ENCODE measurements at places on chromosomes 11 and 22. TPM values are rescaled to one million over a fixed set of nuclear protein-coding genes. Genes with fewer than 3 reads are reported as not detected.

DNA sequence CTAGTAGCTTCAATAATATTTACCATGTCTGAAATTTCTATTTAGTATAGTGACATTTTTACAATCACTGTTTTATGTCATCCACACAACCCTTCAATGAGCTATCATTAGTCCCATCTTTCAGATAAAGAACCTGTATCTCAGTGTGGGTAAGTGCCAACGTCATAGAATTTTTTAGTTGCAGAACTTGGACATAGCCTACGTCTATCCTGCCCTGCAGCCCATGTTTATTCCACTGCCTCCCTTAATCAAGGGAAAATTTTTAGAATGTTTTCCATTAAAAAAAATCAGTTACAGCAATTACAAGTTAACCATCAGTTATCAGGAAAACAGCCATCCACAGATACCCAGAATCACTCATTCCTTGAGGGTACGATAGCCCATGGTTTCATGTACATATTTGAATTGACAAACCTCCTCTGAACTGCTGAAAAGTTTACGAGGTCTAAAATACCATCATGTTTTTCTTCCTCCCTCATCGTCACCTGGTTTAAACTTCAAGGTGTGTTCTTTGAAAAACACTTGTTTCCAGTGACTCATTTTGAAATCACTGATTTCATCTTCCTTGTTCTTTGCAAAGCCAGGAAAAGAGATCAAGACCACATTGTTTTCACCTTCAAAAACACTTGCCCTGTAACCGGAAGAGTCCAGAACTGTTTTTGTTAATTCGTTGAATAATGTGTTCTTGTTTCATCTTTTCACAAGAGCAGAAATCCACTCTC, 100.9 kb downstream of the FAM76B start:
- no peak for DNase-seq

- no peak for DNase-seq
Measured at GRCh38 chr22:46362203-46362933, 26.9 kb downstream of the TRMU start.

GRCh38 chr22:42996646-42997365, 18.1 kb downstream of the PACSIN2 start:
- no peak for DNase-seq

GRCh38 chr11:127625402-127625801, 624.8 kb upstream of the KIRREL3 start:
- no peak for DNase-seq

The CPT1B gene
- total RNA-seq, result 36.2 TPM

The DMC1 gene
- 7.1 TPM for total RNA-seq

DNA sequence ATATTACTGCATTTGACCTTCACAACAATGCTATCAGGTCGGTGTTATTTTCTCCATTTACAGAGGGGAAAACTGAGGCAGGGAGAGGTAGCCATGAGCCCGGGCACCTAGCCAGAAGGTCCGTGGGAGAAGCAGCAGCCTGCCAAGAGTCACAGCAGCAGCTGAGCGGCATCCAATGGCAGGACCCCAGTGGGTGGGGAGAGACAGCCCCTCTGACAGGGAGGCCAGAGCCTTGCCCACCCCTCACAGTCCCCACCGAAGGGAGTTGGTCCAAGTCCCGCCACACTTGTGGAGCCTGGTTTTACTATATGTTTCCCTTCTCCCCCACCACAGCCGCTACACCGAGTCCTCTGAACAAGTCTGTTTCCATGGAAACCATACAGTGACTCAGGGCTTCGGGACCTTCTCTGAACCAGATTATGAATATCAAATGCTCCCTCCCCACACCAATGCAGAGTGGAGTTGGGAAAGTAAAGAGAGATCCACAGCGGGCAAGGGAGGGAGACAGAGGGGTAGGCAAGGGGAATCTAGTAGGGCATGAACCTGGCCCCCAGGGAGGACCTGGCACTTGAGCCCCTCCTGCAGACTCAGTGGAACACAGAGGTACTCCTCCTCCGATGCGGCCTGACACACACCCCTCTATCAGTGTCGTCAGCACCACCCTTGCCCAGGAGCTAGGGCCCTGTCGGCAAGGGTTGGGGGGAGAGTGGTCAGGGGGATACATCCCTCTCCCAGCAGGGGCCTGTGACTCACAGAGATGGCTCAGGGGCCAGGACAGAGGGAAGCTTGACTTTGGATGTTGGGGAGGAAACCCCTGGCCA, 2.5 kb downstream of the CHST1 start:
- DNase-seq, result no peak

- DNase-seq, result peak; percentile 44
Measured at GRCh38 chr11:61482513-61482912, 26.0 kb upstream of the LRRC10B start.

The GALNT18 gene
- 5.7 TPM for total RNA-seq

The APOL4 gene
- total RNA-seq, result not detected

GRCh38 chr11:20599221-20600019, at the start of gene SLC6A5:
TSS of gene SLC6A5 (plus strand) at chr11:20599608. CDS start at chr11:20599673, 65 bp downstream.
- DNase-seq, result peak; percentile 49

The PLEKHA7 gene
- 25.6 TPM for total RNA-seq

GRCh38 chr11:77206264-77207018, 78.4 kb downstream of the MYO7A start:
- no peak for DNase-seq

The DNAJB13 gene
- total RNA-seq, result 0.54 TPM

The VEGFB gene
- total RNA-seq, result 46.1 TPM

DNA sequence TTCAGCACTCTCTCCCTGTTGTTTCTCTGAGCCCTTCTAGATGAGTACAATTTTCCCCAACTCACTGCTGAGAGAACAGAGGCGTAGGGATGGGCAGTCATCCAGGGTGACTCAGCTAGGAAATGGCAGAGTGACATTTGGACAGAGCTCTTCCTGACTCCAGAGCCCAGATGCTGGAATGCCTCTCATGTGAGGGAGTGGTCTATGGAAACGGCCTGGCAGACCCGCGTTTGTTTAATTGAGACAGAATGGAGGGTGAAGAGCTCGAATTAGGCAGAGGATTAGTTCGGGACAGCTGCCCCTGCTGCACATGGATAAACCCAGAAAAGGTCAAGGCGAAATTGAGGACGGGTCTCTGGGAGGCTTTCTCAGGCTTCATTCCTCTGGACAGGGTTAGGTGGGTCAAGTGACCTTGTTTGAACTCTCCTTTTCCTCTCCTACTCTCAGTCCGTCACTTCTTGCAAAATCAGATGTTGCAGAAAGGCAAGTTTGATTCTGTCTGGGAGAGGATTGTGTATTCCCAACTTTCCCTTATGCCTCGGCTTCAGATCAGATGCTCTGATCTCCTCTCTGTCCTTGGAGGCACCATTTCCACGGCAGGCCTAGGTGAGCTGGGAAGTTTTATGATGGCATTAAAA, 7.6 kb upstream of the LMO2 start:
- no peak for DNase-seq

The AIFM3 gene
- 1.4 TPM for total RNA-seq

- no peak for DNase-seq
Measured at GRCh38 chr11:5367448-5368074, 16.1 kb upstream of the OR51M1 start.

- DNase-seq, result no peak
Measured at GRCh38 chr11:18728658-18729057, 2.7 kb upstream of the IGSF22 start.

The TSSC4 gene
- 44.3 TPM for total RNA-seq

DNA sequence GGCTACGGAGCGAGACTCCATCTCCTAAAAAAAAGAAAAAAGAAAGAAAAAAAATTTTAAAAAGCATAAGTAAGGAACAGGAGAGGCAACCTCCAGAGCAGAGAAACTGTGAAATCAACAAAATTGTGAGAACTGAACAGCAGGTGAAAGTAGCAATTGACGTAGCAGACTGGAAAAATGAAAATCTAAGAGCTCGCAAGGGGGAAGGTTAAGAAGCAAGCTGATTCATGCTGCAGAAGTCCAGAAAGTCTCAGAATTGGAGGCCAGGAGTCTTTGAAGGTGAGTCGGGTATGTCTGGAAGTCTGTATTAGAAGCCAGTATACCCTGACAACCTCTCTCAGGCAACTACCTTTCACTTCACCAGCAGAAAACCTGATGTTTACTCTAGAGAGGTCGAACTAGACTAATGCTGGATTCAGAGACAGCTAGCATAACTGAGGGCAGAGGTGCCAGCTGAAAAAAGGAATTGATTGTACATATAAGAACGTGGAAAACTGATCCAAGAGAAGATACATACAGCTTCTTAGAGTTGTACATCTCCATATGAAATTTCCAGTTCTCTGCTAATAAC, 161.5 kb downstream of the WNT11 start:
- no peak for DNase-seq

DNA sequence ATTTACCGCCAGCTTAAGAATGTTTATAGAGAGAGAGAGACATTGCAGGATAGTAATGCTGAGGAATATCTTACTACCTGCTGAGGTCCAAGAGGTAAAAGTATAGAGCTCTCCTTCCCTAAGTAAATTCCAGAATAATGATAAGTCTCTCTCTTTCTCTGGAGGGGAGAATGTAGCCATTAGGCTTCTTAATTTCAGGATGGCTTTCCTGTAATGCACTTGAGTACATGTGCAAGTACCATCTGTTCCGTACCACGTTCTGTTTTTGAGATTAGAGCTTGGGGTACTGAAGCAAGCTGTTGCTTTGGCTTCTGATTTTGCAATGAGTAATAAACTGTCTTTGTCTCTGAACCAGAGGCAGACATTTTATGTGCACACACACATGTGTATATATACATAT, 1314.0 kb downstream of the JRKL start:
- DNase-seq, result no peak

DNA sequence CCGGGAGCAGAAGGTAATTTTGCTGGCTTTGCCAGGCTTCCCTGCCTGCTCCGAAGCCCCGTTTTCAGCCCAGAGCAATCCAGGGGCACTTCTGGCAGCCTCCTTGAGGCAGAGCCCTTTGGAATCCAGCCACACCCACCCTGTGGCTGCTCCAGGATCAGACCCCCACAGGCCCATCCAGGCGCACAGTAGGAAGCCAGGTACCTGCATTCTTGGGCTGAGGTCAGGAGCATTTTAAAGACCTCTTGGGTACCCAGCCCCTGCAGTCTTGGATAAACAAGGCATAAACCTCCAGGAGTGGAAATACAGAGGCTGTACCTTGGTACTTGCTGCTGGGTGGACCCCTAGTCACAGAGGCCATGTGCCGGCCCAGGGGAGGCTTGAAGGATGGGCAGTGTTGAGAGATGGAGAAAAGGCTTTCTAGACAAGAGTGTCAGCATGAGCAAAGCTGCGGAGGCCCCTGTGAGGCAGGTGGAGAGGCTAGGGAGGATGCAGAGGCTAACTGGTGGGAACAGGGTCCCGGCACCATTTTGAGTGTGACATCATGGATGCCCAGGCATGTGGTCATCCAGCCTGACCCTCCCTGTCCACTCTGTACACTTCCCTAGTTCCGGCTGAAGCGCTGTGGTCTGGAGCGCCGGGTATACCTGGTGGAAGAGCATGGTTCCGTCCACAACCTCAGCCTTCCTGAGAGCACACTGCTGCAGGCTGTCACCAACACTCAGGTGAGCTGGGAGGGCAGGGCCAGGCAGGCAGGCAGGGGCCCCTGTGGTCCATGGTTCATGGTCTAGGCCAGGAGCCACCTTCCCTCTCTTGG, 3.9 kb downstream of the MUS81 start:
- no peak for DNase-seq

The CD248 gene
- 3.7 TPM for total RNA-seq

DNA sequence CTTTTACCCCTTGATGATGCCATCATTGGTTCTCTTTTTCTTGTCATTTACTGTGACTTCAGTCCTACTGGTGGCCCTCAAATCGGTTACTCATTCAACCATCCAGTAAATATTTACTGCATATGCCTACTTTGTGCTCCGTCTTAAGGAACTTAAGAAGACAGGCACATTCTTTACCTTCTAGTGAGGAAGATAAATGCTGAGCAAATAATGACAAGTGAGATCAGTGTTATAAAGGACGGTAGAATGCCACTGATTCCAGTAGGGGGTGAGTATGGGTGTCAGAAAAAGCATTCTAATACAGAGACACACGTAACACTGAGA, 1.6 kb downstream of the ANKRD42 start:
- DNase-seq, result no peak

DNA sequence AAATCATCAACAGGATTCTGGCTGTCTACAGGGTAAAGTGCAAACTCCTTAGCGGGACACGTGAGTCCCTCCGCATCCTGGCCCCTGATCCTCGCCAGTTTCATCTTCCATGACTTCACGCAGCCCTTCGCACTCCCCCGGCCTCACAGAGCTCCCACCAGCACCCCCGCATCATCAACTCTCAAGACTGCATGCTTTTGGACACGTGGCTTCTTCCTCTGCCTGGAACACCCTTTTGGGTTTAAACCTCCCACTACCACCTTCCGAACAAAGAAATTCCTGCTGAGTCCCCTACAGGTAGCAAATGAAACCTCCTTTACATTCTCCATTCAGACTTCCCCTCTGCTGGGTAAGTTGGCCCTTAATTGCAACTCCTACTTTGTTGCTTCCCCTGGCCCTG, 12.6 kb upstream of the EIF3M start:
- peak; percentile 53 for DNase-seq

- no peak for DNase-seq
Measured at GRCh38 chr11:110366291-110366690, 63.5 kb upstream of the FDX1 start.
